ENCODE measurements at places on chromosomes 11 and 22.

- no peak for DNase-seq
Measured at GRCh38 chr11:96324912-96325311, 18.1 kb downstream of the MAML2 start.

GRCh38 chr11:80239217-80239616 lies 798.4 kb upstream of the TENM4 start:
- DNase-seq, result no peak

GRCh38 chr11:45692808-45693453 lies 27.5 kb upstream of the CHST1 start:
- no peak for DNase-seq

DNA sequence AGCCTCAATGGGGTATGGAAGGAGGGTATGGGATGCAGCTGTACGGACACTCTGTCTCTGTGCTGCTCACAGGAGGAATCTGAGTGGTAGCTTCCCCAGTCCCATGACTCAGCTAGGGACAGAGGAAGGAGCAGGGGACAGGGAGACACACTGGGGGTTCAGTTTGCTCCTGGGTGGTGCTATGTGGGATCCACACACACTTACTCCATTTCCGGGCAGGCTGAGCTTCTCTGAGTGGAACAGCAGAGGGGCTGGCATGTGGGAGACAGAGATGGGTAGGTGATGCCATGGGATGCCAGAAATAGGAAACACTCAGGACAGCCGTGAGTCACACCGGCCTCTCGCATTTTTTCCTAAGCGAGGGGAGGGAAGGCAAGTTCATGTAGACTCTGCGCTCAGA lies 59.2 kb upstream of the KIRREL3 start:
- DNase-seq, result no peak

GRCh38 chr11:114011443-114011842 lies 36.5 kb downstream of the HTR3A start:
- no peak for DNase-seq

GRCh38 chr11:66291303-66291705 lies 390 bp upstream of the TMEM151A start:
- no peak for DNase-seq

DNA sequence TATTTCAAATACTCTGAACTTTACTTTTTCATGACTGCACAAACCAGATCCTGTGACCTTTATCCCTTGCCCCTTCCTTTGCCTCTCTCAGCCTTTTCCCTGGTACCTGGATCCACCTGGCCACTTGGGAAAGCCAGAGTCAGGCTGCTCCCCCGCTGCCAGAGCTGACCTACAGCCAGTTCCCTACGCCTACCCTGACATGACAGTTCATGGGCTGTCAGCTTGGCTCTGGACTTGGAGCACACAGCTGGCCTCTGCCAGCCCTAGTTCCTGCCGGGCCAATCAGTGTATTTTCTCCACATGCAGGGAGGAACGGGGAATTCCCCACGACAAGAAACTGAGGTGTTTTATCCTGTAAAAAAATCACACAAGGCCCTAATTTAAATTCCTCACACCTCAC lies 382.6 kb downstream of the INSC start:
- DNase-seq, result no peak

- no peak for DNase-seq
Measured at GRCh38 chr11:78851878-78852586, 277.4 kb upstream of the NARS2 start.

- DNase-seq, result no peak
Measured at GRCh38 chr11:32374261-32374711, 61.1 kb downstream of the WT1 start.

DNA sequence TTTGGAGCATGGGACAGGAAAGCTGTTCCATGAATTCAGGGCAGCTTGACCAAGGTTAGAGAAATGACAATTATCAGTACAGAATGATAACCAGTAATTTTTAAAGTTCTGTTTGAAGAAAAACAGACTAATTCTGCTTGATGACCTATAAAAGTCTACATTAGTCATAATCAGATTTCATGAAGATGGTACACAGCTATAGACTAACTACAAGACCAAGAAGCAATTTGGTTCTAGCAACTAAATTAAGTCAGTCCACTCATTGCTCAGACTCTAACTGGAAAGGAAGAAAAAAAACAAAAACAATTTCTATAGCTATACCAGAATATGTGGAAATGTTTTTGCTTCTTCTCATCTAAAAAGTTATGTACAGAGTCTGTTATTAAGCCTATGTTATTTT lies 24.9 kb downstream of the MRTFA start:
- no peak for DNase-seq

DNA sequence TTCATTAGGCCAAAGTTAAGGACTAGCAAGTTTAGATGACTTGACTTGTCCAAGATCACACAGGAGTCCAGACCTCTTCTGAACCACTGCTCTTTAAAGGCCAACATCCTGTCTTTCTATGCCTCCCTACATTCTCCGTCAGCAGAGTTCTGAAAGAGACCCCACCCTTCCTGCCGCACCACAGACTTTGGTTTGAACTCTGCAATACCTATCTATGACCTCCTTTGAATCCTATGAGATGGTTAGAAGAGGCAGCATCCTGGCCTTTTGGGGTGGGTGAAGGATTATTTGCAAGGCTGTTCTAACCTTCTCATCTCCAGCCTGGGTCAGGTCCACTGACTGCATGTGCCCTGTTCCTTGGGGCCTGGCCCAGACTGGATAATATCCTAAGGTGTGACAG lies 4.3 kb upstream of the RRM1 start:
- DNase-seq, result no peak

DNA sequence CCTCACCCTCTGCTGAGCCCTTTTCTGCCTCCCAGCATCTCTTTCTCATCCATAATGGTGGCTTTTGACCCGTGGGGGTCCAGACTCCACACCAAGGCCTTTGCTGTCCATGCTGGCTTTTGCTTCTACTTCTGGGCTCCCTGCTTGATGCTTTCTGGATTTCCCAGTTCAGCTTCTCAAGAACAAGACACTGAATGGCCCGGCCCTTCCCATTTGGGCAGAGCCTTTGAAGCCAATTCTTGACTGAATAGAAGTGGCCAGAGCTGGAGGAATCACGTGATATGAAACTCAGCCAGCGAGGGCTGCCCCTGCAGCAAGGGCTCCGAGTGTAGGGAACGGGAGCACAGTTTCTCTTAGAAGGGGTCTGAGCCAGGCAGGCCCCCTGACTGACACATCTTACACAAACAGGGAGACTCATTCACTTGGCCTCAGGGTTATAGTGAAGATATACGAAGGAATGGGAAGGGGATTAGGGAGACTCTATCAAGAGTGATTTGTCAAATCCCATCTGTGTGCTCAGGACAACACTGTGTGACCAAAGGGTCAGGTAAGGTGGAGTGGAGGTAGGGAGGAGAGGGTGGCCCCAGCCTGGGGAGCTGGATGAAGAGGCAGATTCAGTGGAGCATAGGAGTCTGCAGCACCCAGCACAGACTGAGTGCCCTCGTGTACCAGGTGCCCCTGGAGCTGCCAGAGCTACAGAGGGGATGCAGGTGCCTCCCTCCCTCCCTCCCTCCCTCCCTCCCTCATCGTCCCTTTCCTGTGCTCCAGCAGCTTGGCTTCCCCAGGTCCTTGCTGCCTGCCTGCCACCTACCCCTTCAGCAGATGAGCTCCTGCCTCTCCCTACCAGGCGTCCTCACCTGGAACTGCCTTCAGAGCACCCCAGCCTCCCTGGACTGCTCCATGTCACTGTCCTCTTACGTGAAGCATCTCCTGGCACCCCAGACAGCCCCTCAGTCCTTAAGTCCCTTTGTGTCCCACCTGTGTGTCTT lies 106.0 kb downstream of the TRIM29 start:
- peak; percentile 44 for DNase-seq

DNA sequence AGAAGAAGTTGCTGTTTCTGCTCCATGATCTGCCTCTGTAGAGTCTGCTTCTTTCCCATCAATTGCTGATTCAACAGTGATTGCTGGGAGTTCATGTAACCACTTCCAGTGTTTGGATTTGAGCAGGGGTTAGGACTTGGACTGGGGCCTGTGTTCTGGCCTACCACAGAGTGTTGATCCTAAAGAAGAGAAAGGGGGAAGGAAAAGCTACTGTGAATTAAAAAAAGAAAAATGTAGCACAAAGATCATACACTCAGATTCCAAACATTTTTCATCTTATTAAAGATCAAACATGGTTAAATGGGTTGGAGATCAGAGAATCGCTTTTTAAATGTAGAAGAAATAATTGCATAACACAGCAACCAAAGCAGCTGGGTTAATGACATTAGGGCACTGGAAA lies 67.6 kb upstream of the MTMR2 start:
- no peak for DNase-seq

DNA sequence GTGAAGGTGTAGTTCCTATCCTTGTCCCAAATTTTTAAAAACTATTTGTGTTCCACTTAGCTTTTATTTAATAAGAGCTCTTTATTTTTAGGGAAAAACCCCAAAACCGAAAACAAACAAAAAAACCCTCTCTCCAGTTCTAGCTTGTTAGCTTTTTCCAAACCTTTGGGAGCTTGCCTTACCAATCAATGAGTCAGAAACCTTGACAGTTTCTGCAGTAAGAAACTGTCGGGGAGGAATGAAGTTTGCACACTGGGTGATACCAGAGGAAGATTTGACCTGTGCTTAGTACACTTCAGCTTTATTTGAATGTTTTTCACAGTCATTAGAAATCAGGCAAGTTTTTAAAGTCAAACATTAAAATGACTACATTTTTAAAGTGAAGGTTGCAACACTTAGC lies 105.0 kb downstream of the FAT3 start:
- DNase-seq, result no peak

DNA sequence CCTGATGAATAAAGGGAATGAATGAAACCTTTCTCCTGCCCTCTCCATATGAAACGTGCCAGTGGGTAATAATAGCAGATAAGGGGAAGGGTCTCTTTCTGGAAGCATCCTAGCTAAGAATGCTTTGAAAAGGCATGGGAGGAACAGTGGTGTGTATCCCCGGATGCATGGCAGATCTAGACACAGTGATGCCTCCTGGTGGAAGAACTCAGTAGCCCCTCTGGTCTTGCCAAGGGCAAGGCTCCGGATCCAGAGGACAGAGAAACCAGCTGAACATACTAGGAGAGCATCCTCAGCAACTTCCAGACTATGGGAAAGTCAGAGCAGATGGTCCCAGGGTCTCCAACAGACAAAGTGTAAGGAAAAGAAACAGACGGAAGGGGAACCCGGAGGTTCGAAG lies 6.4 kb downstream of the BAIAP2L2 start:
- no peak for DNase-seq

DNA sequence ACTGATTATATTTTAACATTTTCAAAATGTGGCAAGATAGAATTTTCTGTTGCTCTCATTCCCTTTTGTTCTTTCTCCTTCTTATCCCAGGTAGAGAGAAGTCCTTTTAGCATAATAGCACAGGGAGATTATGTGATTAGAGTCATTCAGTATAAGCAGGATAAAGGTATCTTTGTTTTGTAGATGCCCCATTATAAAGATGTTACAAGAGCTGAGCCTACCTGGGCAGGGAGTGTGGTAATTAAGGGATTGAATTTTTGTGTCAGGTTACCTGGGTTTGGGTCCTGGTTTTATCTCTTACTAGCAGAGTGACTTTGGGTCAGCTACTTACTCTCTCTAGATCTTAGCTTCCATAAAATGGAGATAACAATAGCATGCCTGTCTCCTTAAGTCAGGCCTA lies 536.5 kb downstream of the TMEM135 start:
- no peak for DNase-seq

DNA sequence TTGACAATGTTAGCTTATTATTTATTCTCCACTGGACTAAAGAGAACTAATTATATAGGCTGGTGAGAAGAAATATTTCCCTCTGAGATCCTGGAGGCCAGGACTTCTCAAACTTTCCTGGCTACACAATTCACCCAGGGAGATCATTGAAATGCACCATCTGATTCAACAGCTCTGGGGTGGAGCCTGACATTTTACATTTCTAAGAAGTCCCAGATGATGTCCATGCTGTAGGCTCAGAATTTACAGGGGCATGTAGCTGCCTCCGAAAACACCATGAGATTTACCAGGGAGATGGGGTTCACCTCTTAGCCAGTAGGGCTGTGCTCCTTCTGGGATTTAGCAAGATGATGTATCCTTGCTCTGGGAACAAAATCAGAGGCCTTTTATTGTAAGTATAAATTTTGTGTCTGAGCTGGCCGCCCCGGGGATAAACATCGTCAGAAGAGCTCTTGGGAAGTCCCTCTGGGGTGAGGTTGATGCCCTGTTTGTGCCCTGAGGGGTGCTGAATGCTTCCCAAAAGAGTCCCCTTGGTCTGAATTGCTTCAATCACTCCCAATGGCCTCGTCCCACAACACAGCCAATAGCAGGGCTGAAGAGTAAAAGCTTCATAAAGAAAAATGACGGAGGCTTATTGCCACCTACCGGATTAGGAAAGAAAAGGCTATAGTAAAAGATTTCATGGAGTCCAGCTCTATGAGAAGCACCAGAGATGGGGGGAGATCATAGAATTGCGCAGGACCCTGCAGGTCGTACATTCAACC lies 33.4 kb upstream of the API5 start:
- no peak for DNase-seq

- DNase-seq, result no peak
Measured at GRCh38 chr11:108322666-108323065, 99.8 kb downstream of the ATM start.

Data from anterior cingulate cortex (tissue), 58 donors.